Activated T-cell treated with anti-CD3 and anti-CD28 coated beads, Interleukin-2, amount 50 U/mL, for 72 hours (primary cell): ENCODE measurements at places on chromosomes 6 and 20. TPM values are rescaled to one million over a fixed set of nuclear protein-coding genes. Genes with fewer than 3 reads are reported as not detected.

GRCh38 chr6:41467627-41468404 is 78.4 kb upstream of the FOXP4 start:
- no peak for DNase-seq

DNA sequence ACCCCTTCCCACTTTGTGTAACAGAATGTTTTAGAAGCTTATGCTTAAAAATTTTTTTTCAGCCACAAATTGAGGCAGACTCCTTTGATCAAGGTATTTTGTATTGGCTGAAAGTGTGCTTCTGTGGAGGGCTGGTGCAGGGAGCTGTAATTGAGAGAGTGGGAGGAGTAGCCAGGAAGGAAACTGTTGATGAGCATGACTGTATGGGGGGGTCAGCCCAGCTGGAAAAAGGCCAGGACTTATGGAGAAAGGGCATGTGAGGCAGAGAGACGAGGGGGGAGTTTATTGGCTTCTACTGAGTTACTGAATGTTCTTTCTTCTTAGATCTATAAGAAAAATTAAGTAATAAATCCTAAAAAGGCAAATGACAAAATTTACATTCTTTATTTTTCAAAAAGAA is 13.4 kb downstream of the RFPL4B start:
- DNase-seq = no peak

DNA sequence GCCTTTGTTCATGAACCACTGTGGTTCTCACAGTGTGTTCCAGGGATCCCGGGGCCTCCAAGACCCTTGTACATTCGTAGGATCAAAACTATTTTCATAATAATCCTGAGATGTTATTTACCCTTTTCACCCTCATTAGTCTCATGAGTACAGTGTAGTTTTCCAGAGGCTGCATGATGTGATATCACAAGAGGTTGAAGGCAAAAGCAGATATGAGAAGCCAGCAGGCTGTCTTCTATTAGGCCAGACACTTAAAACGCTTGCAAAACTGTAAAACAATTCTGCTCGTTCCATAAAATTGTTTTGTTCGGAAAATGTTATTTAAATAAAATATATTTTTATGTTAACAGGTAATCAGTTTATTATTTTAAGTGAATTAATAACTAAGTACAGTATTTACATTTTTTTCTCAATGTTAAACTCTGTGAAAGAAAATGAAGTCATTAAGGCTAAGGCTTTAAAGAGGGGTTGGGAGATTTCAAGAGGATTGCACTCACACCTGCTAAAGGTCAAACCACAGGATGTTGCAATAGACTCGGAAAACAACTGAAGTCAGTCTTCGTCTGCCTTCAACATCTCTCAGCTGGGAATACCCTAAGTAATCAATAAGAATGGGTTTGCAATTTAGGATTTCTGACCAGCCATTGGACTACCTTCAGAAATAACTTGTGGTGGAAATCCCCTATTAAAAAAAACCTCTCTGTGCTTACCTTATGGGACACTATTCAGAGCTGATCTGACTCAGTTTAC is 474.2 kb downstream of the KIF16B start:
- DNase-seq = no peak

DNA sequence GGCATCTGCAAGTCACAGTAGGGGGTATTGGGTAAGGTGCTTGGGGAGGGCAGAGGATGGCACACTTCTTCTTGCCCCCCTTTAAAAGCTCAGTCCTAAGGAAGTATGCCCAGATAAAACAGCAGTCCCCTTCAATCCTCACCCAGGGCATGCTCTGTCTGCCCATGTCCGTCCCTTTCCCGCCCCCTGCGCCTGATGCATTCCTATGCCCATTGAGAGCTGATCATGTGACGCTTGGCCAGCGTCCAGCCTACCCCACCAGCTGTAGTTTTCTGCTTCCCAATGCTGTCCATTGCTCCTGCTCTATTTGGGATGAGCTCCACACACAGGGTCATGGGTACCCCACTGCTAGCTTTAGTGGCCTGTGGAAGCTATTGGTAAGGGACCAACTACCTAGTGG is 8.3 kb downstream of the SIGLEC1 start:
- no peak for DNase-seq

DNA sequence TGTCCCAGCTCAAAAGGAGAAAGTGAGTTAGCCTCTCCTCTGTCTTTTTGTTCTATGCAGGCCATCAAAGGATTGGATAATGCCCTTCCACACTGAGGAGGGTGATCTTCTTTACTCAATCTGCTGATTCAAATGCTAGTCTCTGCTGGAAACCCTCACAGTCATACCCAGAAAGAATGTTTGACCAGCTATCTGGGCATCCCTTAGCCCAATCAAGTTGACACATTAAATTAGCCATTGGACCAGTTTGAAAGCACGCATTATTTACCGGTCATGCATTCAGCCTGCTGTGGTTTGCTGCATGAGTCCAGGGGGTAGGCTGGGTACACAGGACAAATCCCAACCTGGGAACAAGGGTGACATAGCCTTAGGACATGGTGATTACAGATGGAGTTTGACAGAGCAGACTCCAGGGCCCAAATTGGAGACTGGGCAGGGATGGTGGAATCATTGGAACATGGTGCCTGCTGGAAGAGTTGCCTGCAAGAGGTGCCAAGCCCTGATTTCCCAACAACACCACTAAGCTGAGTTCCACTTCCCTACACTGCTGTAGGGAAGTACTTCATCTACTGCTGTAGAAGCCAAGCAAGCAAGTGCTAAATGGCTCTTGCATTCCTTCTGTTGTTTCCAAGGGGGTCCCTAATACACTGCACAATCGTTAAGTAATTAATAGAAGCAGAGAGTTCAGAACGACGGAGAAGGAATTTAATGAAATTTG is 87.7 kb downstream of the RNF182 start:
- no peak for DNase-seq

SLC22A1 gene
- total RNA-seq = 2.4 TPM

DNA sequence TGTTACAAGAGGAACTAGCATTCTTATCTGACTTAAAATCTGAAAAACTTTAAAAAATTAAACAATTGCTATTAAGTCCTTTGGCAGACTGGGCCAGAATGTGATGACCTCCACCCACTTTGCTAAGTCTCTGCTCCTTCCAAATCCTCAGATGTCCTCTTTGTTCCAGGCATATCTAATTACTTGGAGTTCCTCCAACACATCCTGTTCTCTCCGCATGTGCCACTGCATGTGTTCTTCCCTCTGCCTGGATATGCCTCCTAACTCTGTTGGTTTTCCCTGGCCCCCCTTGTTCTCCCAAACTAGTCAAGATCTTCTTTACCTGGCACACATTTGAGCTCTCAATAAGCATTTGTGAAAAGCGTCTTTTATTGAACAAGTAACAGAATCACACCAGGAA is 23.1 kb downstream of the ELOVL2 start:
- no peak for DNase-seq

EYA2 gene
- total RNA-seq = not detected

DNA sequence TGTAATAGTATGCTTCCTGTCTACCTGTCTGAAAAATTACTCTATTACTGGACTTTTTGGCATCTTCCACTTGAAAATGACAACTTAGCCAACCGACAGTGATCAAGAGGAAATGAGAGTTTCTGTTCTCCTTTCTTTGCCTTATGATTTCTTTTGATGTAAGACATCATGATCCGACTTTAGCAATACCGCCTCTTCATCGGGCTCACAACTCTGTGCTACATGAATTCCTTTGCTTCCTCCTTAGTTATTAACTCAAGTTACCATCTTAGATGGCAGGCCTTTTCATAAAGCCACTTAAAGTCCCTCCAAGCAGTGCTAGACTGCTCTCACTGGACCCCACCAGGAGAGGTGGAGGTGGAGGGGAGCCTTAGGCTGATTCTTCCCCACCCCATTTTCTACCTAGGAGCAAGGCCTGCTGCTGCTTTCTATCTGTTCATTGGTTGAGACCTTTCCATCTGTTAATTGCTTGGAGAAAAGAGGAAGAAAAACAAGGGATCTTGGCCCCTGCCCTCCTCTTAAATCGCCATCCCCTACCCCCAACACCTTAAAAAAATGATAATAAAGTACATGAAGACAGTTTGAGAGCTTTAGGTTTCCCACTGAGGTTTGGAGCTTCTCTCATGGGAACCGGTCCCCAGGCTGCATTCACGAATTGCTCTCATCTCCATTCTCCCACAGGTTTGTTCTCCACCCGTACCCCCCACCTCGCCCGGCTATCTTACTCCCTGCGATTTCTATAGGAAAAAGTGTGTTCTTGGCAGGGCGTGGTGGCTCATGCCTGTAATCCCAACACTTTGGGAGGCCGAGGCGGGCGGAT is 21.6 kb upstream of the MCM3 start:
- no peak for DNase-seq

GRCh38 chr6:44247338-44248302 is 719 bp downstream of the HSP90AB1 start:
- DNase-seq = peak; percentile 94

GRCh38 chr20:20229595-20229994 is 138.3 kb upstream of the INSM1 start:
- DNase-seq = no peak

OOEP gene
- total RNA-seq = 0.77 TPM

SCRT2 gene
- not detected for total RNA-seq

NANP gene
- 3.8 TPM for total RNA-seq

WFDC10B gene
- total RNA-seq = not detected

- DNase-seq = no peak
Measured at GRCh38 chr6:24606200-24606930, 39.6 kb downstream of the KIAA0319 start.

DNA sequence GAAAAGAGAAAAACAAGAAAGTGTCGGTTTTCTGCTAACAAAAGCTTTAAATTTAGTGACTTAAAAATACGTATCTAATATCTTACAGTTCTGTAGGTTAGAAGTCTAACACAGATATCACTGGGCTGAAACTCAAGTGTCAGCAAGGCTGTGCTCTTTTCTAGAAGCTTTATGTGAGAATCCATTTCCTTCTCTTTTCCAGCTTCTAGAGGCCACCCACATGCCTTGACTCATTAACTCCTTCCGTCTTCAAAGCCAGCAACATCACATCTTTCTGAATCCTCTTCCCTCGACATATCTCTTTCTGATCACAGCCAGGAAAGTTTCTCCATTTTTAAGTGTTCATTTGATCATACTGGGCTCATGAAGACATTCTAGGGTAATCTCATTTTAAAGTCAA is 262.0 kb downstream of the MAFB start:
- DNase-seq = no peak

DNA sequence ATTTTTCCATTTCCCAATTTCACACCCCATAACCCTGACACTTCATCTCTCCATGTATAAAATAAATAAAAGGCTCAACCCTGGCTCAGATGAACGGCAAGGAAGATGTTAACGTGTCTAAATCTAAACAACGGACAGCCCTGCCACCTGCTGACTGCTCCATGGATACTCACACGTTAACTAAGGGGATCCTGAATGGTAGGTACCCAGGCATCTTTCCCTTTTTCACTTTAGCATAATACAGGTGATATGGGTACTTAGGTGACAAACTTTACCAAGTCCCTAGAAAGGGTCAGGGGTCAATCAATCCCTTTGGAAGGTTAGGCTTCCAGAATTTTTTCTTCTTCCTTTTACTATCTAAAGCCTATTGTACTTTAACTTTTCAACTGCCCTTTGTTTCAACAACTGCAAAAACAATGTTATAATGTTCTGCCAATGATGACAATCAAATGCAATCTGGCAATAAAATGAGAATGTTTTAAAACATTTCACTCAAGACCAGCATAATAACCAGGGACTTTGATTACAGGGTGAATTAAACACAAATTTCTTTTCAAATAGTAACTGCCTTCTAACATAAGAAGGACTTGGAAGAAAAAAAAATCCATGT is 52.4 kb upstream of the IPCEF1 start:
- DNase-seq = no peak

WFDC12 gene
- not detected for total RNA-seq

C20orf144 gene
- 0.17 TPM for total RNA-seq

CRISP2 gene
- total RNA-seq = not detected

DNA sequence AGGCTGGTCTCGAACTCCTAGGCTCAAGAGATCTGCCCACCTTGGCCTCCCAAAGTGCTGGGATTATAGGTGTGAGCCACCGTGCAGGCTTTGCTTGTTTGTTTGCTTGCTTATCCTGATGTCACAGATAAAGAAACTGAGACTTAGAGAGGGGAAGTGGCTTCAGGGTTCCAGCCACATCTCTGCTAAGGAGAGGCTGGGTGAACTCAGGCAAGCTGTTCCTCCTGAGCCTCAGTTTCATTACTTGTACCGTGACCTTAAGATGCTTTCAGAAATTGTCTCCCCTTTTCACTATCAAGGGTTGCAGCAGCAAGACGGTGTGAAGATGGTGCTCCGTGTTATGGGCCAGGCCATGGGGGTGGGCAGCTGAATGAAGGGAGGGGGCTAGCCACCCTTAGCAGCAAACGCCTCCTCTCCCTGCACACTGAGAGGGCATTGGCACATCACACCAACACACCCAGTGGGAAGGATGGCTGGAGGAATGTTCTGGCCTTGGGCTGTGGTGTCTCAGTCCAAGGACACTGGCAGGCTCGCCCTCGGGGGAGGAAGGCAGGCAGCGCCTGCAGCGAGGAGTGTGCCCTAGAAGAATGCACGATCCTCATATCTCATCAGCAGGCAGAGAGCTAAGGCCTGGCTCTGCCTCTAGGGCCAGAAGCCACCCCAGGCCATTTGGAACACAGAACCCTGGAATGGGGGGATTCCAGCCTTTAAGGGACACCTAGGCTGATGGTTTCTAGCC is 48.2 kb upstream of the TLDC2 start:
- no peak for DNase-seq

DNA sequence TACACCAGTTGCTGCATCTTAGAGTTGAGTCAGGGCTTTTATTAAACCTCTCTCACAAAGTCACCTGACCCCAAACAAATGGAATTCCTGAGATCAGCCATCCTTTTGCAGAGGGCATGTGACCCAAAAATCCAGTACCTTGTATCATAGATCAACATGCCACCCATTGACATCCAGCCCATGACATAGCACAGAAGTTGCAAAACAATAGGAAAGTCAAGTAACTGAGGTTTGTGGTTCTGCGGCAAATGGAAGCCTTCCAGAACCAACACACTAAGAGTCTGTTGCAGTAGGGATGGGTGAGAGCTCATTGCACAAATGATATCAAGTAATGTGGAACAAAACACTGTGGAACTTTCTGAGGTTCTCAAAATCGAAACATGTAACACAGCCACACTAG is 111.2 kb downstream of the PDE7B start:
- DNase-seq = no peak

DNA sequence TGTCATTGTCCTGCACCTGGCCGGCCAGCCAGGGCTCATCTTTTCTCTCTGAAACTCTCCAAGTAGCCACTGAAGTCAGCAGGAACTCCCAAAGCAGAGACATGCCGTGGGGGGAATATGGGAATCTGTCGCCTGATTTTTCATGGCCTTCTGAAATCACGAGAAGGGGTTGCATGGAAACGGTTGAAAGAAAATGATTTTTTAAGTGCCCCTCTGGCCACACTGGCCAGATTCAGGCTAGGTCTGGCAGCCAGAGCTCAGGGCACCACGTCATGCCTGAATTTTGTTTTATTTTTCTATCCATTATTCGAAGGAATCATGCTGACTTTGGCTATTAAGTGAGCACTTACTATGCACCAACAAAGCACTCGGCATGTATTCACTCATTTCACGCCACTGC is 65.2 kb downstream of the EYA2 start:
- DNase-seq = no peak

GRCh38 chr20:14877301-14878028 is 540.1 kb upstream of the FLRT3 start:
- no peak for DNase-seq

GRCh38 chr6:113979937-113980336 is 9.0 kb upstream of the HDAC2 start:
- no peak for DNase-seq

GRCh38 chr20:20368418-20369249 is 730 bp downstream of the INSM1 start:
- peak; percentile 32 for DNase-seq
